ENCODE measurements at places on chromosomes 1 and 21.

DNA sequence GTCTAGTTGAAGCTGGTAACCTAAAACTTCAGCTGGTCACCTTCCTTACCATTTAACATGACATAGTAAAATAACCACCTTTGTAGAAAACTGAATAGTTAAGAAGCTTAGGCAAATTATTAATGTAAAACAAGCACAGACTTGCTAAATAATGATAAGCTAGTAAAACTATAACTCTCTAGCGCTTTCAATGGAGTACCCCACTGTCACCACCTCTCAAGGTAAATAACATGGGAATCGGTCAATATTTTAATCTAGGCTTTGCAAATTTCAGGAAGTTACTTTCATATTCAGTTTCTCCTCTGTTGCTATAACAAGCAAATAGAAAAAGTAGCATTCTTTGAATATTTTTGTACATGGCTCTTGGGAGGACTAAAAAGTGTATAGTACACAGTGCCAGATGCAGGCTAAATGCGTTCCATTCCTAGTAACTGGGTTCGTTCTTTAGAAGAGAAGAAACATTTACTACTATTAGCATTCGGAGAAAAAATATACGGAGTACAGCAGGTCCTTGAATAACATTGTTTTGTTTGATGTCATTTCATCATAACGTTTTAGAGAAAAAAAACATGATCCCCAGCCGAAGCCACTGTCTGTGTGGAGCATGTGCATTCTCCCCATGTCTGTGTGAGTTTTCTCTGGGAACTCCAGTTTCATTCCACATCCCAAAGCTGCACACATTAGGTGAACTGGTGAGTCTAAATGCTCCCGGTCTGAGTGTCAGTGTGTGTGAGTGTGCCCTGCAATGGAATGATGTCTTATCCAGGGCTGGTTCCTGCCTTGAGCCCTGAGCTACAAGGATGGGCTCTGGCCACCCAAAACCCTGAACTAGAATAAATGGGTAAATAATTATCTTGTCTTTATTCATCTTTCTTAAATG lies 52.5 kb downstream of the EPRS1 start:
- no peak for DNase-seq

- DNase-seq, result no peak
Measured at GRCh38 chr21:41345934-41346685, 15.7 kb upstream of the MX2 start.

DNA sequence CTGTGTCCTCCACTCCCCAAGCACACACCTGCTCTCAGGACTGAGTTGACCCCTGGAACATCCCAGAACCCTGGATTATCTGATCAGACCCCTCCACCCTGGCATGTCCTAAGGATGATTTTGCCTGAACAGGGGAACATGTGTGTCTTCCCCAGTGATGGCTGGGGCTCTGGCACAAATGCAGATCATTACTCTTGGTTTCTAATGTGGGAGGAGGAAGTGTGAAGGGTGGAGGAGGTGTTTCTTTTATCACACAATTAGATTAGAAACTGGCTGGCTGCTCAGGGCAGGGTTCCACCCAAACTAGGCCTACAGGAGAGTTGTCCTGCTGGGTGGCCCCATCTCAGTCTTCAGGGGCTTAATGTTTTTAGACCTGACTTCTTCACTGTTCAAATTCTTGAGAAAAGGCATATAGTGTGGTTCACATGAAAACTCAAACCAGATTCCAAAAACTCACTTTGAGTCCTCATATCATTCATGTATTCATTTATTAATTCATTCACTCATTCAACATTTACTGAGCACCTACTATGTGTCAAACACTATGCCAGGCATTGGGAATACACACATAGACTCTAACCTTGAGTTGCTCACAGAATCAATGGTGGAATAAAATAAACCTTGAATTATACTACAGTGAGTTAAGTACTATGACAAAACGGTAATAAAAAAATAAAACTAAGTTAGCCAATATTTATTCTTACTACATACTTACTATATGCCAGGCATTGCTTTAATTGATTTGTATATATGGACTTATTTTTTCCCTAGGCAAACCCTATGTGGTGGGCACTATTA lies 221.8 kb upstream of the JUN start:
- no peak for DNase-seq

DNA sequence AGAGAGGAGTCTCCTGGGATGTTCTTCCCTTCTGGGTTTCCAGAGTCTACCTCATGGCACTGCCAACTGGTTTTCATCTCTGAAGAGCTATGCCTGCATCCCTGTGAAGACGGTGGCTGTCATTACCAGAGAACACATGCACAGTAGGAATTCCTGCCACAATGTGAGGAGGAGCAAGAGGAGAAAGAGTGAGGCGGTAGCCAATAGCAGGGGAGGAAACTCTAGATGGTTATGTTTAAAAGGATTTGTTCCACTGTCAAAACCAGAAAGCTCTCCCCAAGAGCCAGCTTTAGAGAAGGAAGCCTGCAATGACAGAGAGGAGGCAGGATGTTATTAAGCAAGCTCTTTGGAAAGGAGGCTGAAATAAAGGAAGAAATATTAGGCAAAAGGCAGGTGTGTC lies 12.3 kb downstream of the LMX1A start:
- DNase-seq, result no peak

DNA sequence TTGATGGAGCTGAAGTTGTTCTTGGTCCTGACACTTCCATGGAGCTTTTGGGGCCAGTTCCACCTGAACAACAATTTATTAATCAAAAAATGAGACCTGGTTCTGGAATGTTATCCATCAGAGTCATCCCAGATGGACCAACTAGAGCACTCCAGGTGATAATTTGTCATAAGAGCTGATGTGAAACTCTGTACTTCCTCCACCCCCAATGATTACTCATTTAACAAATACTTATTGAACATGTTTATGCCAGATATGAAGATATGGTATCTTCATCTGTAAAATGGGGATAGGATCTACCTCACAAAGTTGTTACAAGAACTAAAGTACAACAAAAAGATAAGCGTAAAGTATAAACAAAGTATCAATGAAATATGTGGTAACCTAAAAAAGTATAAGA lies 153.2 kb downstream of the VPS13D start:
- no peak for DNase-seq

DNA sequence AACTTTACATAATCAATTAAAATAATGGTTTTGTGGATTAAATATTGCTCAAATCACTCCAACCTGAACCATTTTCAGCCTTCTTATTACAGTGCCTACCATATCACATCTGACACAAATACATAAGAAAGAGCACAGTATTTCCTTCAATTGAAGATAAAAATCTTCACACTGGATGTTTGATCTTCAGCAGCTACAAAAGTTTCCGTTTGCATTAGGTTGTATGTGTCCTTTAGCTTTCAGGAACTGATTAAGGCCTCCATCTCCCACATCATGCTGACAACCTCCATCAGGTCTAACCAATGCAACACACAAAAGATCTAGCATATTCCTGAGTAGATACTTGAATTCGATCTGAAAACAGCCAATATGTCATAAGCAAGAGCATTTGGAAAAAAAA lies 195.1 kb upstream of the NR5A2 start:
- no peak for DNase-seq

GRCh38 chr21:26939601-26940111 lies 27.2 kb downstream of the ADAMTS5 start:
- no peak for DNase-seq

- DNase-seq, result no peak
Measured at GRCh38 chr1:154775621-154776605, 94.2 kb downstream of the KCNN3 start.

GRCh38 chr1:100896481-100896982 lies 642 bp downstream of the SLC30A7 start:
- DNase-seq, result peak; percentile 80

GRCh38 chr1:65526049-65526556 lies 105.6 kb downstream of the LEPR start:
- DNase-seq, result no peak

DNA sequence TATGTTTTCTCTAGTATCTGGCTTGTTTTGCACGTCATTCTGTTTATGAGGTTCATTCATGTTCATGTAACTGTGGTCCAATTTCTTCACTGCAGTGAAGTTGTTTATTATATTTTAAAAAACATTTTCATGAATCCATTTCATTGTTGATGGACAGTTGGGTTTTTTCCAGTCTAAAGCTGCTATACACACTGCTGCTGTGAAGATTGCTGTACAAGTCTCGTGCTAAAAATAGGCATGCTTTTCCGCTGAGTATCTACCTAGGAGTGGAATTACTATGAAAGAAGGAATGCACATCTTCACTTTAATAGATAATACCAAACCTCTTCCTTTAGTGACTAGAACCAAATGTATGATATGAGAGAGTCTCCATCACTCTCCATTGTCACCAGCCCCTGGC lies 49.0 kb upstream of the ETS2 start:
- DNase-seq, result no peak

DNA sequence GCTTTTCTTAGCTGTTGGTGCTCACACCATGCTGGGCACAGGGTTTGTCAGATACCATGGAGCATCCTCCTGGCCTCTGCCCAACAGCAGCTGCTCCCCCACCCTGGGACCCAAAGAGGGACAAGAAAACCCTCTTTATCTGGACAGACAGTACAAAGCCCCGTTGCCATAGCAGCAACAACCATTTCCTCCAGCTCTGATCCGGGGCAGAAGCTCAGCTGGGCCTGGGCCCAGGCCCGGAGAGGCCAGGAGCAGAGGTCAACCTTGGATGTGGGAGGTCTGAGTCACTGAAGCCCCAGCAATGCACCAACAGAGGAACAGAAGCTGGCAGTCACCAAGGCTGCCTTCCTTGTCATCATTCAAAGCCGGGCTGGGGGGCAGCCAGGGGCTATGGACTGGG lies 228.4 kb upstream of the POU3F1 start:
- DNase-seq, result no peak

GRCh38 chr1:78687914-78688313 lies 38.3 kb downstream of the IFI44 start:
- no peak for DNase-seq

DNA sequence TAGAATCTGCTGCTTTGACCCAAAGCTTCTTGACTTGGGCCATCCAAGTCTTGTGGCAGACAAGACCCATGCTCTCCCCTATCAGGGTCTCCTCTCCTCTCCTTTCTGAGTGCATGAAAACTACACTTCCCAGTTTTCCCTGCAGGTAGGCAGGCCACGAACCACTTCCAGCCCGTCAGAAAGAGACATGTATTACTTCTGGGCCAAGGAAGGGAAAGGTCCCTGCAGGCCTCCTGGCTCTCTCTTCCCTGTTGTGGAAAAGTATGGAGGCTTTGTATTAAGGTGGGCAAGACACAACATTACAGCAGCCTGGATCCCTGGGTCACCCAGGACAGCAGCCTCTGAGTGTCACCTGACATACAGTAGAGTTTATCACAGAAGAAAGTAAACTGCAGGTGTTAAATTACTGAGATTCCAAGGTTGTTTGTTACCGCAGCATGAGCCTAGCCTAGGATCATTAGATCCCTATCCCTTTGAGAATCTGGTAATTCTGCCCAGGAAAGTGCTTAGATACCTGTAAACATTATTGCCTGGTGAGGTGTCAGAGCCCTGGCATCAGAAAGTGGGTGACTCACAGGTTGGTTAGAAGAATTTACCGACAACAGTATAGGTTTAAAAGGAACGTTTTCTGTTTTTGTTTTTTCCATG lies 717.3 kb downstream of the MATN1 start:
- DNase-seq, result no peak

GRCh38 chr1:19313961-19314882 lies 2.1 kb downstream of the SLC66A1 start:
- no peak for DNase-seq

DNA sequence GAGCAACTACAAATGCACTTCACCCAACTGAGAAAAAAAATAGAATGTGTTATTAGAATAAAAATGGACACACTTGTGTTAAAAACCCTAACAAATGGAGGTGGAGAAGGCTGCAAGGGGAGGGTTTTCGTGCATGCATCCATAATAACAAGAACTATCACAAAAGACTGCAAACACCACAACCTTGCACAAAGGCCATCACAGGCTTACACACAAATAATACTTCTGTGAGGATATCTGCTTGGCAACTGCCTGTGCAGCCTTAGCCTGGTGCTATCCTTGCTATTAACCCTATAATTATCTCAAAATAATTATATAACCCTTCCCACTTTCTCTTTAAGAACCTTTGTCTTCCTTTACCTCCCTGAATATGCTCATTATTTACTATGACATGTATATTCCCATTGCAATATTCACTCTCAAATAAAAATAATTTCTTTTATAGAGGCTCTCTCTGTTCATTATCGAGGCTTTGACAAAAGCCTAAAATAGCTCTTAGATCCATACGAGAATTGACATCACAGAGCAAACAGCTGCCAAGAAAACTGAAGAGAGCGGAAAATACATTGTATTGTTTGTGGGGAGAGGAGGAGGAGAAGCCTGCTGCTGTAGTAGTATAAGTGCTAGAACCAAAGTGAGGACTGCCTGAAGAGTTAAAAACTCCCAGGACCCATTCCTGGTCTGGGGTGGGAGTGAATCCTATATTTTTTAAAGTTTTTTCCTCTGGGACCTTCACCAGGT lies 1768.7 kb downstream of the BRINP3 start:
- DNase-seq, result no peak

GRCh38 chr1:207404849-207405525 lies 49.1 kb upstream of the CR2 start:
- peak; percentile 49 for DNase-seq

- no peak for DNase-seq
Measured at GRCh38 chr1:51671527-51672325, 54.8 kb downstream of the OSBPL9 start.

GRCh38 chr1:247854899-247855545 lies 2.0 kb upstream of the TRIM58 start:
- no peak for DNase-seq
